ENCODE measurements at places on chromosomes 11 and 22.

DNA sequence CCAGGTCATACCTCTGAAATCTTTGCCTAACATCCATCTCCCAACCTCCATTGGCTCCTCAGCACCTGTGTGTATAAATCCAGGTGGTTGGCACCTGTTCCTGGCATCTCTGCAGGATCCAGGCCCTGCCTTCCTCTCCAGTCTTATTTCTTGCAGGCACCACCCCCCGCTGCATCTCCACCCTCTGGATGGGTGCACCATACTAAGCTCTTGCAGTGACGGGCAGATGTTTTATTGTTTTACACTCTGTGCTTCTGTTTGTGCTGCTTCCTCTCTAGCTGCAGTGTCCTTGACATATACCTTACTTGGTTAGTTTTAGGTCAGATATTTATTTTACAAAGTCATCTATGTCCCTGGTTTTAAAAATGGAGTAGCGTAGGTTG is 102.6 kb downstream of the TBC1D22A start:
- no peak for DNase-seq

- DNase-seq: no peak
Observed at GRCh38 chr11:8440649-8441048, 153.4 kb downstream of the STK33 start.

DNA sequence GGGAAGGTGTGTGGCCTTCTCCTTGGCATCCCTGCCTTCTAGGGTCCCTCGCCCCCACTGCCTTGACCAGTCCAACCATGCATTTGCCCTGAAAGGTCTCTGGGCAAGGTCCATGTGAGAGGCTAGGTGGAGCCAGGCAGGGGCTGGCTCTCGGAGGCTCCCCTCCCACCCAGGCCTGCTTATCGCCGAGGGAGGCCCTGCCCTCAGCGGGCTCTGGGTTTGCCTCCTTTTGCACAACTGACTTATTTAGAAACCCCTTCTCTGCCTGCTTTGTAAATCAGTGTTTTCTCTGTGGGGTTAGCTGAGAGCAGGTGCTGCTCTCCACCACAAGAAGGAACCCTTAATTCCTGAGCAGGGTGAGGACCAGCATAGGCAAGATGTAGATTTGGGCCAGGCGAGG is 47.7 kb downstream of the CD82 start:
- DNase-seq: no peak

GRCh38 chr11:40732132-40732531 is 727.3 kb downstream of the LRRC4C start:
- DNase-seq: no peak

DNA sequence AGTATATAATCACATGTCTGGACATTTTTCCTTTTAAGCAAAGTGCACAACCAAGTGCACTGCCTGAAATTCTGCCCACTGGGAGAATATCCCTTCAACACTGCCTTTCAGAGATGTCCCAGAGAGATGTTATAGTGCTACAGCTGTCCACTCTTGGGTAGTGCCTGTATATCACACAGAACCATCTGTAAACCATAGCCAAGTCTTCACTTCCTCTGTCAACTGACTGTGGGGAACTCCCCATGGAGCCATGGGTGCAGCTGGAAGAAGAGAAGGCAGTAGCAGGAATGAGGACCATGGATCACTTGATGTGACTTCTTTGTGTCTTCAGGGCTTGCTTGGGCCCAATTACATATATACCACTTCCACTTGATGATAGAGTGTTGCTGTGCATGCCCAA is 44.6 kb upstream of the LIN7C start:
- DNase-seq: no peak

DNA sequence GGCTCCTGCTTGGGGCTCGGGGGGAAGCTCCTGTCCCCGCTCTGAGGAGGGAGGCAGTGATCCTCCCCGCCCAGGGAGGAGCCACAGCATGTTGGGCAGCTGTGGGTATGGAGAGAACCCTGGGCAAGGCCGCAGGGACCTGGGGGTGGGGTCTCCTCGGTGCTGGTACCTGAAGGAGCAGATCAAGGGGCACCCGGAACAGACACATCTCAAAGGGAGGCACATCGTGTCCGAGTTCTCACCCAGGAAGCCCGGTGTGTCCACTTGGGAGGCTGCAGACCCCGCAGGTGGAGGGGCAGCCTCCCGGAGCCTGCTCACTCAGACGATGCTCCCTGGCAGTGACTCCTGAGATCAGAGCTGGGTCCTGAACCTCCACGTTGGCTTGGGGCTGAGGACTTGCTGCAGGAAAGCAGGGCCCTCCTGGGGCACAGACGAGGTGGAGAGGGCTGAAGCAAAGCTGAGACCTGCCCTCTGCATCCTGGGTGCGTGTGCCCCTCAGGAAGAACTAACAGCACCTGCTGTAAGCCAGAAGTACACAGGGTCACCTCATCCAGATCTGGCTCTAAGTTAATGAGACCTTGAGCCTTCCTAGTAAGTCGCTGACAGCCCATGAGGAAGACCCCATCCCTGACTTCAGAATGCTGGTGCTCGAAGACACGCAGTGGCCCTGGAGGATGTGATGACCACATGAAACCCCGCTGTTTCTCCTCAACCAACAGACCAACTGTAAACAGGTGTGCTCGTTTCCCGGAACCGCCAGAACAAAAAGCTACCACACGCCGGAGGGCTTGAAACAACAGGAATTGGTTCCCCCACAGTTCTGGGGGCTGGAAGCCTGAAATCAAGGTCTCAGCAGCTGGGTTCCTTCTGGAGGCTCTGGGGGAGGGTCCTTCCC is 5.9 kb upstream of the OSBPL5 start:
- no peak for DNase-seq

- no peak for DNase-seq
Observed at GRCh38 chr22:32232191-32232830, 22.8 kb downstream of the SLC5A4 start.

GRCh38 chr11:127042445-127042844 is 41.9 kb upstream of the KIRREL3 start:
- no peak for DNase-seq

DNA sequence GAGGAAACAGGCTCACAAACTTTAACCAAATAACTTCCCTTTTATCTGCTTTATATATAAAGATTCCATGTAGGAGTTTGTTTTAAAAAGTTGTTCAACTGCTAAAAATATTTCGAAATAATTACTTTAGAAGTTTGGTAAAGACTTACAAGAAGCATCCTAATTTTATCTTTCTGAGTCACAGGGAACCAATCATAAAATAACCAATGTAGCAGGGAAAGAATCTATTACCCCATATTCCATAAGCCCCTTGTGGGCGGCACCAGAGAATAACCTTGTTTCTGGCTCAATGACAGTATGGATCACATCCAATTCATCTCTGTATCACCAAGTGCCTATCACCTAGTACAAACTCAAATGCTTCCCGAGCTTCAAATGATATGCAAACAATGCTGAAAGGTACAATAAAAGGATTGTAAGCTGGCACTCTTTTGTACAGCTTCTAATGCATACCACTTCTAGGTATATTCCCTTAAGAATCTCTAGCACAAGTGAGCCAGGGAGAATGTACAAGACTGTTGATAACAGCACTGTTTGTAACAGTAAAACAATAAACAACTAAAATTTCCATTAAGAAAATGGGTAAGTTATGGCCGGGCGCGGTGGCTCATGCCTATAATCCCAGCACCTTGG is 158.4 kb downstream of the ATG16L2 start:
- DNase-seq: no peak

- peak; percentile 8 for DNase-seq
Observed at GRCh38 chr22:42961810-42962209, 53.1 kb downstream of the PACSIN2 start.

- no peak for DNase-seq
Observed at GRCh38 chr11:26947904-26948639, 45.8 kb upstream of the FIBIN start.

GRCh38 chr11:119416606-119417580 is 6.1 kb downstream of the THY1 start:
- DNase-seq: no peak

- no peak for DNase-seq
Observed at GRCh38 chr22:43387815-43388214, 24.0 kb upstream of the MPPED1 start.

GRCh38 chr22:47089796-47090460 is 327.5 kb downstream of the TBC1D22A start:
- DNase-seq: no peak

GRCh38 chr11:44229624-44230023 is 80.3 kb downstream of the ALX4 start:
- no peak for DNase-seq

DNA sequence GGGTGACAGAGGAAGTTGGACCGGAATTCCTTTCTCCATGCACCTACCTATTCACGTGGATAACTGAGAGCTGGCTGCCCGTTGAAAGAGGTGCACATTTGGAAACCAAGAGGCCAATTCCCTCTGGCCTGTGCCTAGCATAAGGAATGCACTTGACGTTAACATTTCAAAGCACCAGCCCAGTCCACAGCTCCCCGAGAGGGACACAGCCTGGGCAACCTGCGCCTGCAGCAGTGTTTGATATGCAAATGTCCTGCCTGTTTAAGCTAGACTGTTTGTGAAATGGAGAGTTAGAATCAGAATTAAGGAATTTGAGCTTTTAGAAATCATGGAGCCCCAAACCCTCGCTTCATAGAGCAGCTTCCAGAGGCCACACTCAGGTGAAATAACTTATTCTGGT is 126.1 kb downstream of the DSCAML1 start:
- no peak for DNase-seq

Data from CD4-positive, alpha-beta T cell treated with Interleukin-4 for 4 hours (primary cell).